ENCODE measurements at places on chromosomes 1 and 21.

GRCh38 chr1:203629507-203630082, 3.0 kb downstream of the ATP2B4 start:
- no peak for DNase-seq

DNA sequence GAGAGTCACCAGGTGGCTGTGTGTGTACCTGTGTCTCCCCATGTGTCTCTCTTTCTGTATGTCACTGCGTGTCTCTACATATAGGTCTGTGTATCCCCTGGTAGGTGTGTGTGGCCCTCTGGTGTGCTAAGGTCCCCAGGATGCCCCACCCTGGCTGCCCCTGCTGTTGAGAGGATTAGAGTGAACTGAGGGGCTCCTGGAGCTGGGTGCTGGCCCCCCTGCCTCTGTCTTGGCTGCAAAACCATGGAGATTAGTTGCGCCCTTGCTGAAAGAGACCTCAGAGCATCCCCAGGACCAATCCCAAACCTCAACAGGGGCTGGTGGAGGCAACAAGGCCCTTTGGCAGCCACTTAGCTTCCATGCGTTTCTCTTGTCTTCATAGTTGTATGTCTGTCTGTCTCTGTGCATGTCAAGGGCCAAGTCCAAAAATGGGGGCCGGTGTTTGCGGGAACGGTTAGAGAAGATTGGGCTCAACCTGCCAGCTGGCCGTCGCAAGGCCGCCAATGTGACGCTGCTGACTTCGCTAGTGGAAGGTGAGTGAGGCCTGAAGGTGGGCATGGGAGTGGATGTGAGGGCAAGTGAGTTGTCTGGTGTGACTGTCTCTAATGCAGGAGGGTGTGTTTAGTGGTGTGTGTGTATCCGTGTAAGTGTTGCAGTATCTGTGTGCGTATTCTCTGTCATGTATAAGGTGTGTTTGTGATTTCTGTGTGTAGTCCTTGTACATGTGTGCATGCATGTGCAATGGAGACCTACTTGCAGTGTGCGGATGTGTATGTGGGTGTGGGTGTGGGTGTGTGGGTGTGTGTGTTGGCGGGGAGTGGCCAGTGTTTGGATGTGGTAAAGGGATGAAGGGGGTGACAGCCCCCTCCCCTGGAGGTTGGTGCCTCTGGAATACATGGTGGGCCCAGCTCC, 16.7 kb downstream of the TFAP2E start:
- DNase-seq = no peak

- DNase-seq = peak; percentile 81
These were observed 21.5 kb downstream of the DPH5 start for GRCh38 chr1:101004061-101004460.

DNA sequence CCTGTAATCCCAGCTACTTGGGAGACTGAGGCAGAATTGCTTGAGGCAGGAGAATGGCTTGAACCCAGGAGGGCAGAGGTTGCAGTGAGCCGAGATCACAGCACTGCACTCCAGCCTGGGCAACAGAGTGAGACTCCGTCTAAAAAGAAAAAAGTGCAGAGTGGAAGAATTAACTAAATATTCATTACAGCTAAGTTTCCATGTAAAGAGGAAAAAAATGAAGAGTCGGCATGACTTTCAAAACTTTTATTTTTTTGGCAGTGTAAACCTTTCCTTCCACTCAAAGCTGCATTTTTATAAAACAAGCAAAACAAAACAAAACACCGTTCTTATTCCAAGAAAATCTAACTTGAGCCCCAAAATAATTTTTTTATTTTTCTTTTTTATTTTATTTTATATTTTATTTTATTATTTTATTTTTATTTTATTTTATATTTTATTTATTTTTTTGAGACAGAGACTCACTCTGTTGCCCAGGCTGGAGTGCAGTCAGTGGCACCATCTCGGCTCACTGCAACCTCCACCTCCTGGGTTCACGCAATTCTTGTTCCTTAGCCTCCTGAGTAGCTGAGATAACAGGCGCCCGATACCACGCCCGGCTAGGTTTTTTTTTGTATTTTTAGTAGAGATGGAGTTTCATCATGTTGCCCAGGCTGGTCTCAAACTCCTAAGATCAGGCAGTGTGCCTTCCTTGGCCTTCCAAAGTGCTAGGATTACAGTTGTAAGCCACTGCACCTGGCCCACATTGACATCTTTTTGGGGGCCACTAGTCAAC, 62.9 kb downstream of the PACC1 start:
- DNase-seq = no peak

GRCh38 chr1:184287001-184287400, 99.8 kb upstream of the C1orf21 start:
- DNase-seq = no peak

DNA sequence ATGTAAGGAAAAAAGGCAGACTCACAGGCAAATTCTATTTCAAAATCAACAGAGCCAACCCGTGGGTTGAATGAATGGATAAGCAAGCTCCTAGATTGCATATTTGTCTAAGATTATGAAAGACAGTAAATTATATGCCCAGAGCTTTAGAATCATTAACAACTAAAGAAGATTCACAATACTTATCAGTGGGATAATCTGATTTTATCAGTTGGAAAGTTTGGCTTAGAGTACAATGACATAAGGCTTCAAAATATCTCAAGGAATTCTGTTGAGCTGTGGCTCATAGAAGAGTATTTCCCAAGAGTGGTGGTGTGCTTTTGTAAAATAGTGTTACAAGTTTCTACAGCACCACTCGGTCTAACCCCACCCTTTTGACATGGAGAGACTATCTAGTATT, 85.5 kb downstream of the ADAMTS1 start:
- no peak for DNase-seq

DNA sequence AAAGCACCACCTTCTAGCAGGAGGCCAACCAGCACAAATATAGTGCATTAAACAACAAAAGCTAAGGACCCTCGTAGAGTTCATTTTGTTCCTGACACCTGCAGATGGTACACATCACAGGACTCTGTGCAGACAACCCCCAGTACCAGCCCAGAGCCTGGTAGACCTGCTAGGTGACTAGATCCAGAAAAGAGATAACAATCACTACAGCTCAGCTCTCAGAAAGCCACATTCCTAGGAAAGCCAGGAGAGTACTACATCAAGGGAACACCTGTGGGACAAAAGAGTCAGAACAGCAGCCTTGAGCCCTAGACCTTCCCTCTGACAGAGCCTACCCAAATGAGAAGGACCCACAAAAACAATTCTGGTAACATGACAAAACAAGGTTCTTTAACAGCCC, 344.7 kb upstream of the PTBP2 start:
- DNase-seq = no peak

- peak; percentile 26 for DNase-seq
These were observed 249.4 kb downstream of the PLPP3 start for GRCh38 chr1:56329970-56330369.

DNA sequence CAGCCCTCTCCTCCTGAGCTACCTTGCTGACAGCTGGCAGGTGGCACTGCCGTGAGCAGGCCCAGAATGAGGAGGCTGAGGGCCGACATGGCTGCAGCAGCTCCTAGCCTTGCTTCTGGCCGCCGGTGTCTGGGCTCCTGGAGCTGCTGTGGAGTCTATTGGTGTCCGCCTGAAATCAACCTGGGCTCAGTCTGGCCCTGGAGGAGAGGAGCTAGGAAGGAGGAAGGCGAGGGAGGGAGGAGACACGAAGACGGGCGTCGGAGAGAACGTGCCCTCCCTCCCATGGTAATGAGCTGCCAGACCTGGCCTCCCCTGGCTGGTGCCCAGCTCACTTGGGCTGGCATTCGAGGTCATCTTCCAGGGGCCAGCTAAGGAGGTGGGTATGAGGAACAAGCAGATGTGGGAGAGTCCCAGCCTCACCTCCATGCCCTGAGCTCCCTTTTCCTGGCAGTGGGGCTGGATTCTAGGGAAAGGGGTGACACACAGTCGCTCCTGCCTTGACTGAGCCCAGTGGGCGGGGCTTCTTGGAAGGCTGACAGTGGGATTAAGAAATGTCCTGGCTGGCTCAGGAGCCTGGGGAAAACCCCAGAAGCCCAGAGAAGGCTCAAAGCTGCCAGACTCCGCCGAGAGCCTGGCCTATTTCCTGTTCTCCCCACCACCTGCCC, at the start of gene PDZK1IP1:
Gene PDZK1IP1, minus strand, starts transcription at position 193 of the 665 bp plus-strand sequence. Its CDS starts 104 bp downstream, at position 89.
- peak; percentile 89 for DNase-seq

DNA sequence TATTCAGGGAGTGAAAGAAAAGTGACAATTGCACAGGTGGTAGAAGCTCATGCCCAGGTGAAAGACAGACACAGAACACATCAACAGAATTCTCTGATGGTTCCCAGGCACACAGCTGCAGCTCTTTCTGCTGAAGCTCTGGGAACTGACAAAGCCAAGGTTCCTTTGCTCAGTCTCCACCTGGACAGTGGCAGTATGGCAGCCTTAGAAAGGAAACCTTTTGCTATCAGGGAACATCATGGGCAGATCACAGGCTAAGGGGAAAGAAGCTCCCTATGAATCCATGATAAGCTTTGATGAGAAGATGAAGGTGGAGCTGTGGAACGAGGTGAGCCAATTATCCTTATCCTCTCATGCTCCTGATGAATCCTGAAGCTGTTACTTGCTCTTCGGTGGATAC, 1.2 kb downstream of the SPRR2B start:
- DNase-seq = no peak

GRCh38 chr21:16837321-16837720, 675.5 kb upstream of the CXADR start:
- DNase-seq = peak; percentile 29

DNA sequence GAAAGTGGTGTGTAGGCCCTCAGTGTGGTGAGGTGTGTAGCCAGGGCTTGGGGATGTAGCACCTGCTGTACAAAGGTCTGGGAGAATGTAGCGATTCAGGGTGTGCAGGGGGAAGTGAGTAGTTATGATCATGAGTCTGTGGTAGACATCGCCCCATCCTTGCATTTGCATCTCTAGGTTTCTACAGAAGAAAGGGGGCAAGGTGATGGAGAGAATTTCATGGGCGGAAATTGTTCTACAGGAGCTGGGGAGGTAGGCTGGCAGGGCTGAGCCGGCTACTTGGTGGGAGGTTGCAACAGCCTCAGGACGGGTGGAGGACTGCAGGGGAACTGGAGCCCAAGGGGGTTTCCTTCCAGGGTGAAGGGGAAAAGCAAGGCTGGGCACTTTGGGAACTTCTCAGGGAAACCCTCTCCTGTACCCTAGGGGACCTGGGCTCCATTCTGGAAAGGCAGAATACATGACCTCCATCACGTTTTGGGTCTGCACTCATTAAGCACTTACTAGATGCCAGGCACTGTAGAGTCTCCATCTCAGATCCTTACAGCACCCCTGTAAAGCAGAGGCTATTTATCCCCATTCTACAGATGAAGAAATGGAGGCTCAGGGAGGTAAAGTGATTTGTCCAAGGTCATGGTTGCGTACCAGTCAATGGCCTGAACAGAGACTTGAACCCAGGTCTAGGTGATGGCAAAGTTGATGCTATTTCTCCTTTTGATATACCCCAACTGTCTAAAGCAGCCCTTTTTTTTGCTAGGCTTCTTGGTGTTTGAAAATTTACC, 14.5 kb upstream of the TNFRSF1B start:
- no peak for DNase-seq

DNA sequence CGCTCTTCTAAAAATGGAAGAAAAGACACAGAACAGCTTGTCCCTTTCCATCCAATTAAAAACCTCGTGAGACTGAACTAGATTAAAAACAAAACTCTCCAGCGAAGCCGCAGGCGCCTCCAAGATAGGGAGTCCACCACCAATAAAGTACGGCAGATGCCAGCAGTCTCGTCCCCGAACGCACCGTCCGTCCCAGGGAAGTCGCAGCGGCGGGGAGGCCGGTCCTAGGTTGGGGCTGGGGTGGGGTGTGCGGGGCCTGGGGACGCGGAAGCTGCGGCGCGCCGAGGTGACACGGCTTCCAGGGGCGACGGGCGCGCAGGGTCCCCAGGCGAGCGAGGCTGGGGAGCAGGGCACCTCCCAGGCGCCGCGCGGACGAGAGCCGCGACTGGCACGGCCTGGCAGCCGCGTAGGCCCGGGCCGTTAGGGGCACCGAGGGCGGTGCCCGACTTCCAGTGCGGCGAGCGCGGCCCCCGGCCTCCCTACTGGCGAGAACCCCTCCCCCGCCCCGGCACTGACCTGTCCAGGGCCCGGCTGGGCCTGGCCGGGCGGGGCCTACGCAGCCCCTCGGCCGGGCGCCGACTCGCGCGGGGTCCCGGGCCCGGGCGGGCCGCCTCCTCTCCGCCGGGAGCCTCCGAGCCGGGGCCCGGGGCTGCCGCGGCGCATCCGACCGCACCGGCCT, 28.3 kb upstream of the A3GALT2 start:
- DNase-seq = peak; percentile 42

GRCh38 chr1:112268408-112268807, 127.6 kb upstream of the CTTNBP2NL start:
- DNase-seq = peak; percentile 39

DNA sequence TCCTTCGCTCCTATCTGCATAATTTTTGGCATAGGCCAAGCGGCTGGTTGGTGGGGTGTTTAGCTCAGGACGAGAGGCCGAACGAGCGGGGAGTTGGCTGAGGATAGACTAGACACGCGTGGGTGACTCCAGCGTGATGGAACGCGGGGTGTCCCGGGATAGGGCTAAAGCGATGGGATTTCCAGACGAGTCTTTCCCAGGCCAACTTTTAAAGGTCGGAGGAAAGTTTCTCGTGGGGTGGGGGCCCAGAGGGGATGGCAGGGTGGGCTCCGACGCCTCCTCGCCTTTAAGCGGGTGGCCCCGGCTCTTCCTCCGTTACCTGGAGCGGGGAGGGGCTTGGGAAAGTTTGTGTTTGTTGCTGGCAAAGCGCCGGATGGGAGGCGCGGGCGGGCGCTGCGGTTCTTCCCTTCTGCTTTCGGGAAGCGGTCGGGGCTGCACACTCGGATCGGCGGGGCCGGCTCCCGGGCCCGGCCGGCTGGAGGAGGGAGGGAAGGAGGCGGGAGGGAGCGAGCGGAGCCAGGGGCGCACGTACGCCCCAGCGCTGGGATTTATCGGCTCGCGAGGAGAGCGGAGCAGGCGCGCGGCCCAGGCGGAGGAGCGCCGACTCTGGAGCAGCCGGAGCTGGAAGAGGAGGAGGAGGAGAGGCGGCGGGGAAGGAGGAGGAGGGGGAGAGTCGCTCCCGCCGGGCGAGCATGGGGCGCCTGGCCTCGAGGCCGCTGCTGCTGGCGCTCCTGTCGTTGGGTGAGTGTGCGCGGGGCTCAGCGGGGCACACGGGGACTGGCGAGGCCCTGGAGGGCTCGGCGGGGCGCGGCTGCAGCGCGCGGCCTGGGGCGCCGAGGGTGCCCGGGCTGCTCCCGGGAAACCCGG, at the start of gene PTGFRN:
Gene PTGFRN, plus strand, starts transcription at position 405 of the 867 bp plus-strand sequence. Its CDS starts 288 bp downstream, at position 693.
- peak; percentile 75 for DNase-seq

DNA sequence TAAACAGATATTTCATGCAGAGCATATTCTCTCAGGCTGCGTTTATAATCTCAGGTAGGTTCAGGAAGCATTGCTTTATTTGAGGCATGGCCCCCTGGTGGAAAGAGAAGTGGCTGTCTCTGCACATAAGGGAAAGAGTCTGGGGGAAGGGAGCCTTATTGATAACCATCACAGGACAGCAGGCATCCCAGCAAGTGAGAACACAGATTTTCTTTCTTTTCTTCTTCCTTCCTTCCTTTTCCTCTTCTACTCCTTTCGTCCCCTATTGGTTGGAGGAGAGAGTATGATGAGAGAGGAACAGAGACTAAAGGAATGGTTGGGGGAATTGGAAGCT, 21.9 kb downstream of the TSNAX start:
- DNase-seq = peak; percentile 19

DNA sequence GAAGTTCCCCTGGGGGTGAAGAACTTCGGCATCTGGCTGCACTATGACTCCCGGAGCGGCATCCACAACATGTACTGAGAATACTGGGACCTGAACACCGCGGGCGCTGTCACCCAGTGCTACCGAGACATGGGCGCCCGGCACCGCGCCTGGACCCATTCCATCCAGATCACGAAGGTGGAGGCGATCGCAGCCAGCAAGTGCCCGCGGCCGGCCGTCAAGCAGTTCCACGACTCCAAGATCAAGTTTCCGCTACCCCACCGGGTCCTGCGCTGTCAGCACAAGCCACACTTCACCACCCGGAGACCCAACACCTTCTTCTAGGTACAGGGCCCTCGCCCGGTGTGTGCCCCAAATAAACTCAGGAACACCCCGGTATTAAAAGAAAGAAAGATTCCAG, 22.0 kb upstream of the SLC9A1 start:
- DNase-seq = no peak

All from fibroblast of pulmonary artery (primary cell).